AG10803 (cell line): ENCODE measurements at places on chromosomes 7 and 10.

- DNase-seq = no peak
These were observed 104.1 kb upstream of the RHEB start for GRCh38 chr7:151623766-151624165.

DNA sequence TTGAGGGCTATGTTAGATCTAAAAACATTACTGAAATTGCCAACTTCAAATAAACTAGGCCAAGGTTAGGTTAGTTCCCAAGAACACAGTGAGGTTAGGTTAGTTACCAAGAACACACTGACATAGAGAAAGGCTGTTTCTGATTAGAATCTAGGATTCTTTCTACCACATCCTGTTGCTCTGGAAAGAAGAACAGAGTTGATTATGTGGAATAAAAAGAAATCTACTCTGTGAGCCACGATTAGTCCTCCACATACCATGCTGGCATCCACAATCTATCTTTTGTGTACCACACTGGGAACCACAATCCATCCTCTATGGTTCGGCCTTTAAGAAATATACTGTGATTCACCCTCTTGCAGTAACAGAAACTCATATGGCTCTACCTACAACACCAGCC lies 91.4 kb downstream of the LRRTM3 start:
- DNase-seq = no peak

DNA sequence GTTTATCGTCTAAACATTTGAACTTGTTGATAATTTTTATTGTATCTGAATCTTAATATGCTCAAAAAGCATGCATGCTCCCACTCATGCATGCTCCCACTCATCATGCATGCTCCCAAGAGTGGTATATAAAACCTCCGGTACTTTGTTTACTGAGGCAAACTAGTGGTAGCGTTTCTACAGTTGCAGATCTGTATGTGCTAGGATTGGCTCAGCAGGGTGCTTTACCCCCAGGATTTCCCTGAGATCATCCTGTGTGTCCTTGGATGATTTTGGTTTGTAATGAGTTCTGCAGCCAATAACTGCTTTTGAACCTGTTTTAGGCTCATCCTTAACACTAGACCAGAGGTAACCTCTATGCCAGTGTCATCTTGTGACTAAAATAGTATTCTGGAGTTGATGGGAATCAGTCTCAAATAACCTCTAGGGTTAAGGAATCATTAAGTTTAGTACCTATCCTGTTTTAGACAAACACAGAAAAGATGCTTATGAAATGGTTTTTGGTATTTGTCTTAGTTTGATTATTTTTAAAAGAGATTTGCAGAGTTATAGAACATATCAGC lies 40.4 kb downstream of the PHTF2 start:
- DNase-seq = no peak

GRCh38 chr7:38704751-38705150 lies 73.6 kb upstream of the AMPH start:
- DNase-seq = peak; percentile 13

GRCh38 chr7:158472596-158472995 lies 115.0 kb downstream of the PTPRN2 start:
- DNase-seq = no peak

- DNase-seq = no peak
These were observed 12.7 kb downstream of the HK1 start for GRCh38 chr10:69290993-69291392.

DNA sequence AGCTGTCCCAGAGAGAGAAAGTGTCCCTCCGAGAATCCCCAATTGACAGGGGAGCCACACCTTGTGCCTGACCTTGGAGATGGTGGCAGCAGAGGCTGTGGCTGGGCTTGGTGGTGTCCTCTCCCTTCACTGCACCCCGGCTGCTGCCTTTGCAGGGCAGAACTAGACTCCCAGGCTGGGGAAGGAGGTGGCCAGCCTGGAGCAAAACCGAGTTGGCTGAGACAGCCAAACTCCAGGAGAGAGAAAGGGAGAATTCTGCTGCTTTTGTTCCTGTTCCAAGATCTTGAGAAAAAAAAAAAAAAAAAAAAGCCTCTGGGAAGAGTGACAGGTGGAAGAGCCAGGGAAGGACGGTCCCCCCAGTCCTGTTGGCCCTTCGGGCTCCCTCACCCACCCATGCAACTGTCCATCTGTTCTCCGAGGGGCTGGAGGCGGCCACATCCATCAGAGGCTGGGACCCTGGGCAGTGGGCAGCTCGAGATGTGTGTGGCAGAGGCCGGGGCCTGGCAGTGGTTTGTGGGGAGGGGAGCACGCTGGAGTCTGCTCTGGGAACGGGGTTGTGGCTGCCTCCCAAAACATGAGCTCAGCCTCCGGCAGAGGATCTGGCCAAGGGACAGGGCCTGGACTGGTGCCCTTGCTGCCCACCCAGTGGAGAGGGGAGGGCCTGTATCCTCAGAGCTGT lies 35.5 kb downstream of the CLIP2 start:
- no peak for DNase-seq

- DNase-seq = peak; percentile 5
These were observed 7.1 kb downstream of the CCDC126 start for GRCh38 chr7:23604296-23604640.

GRCh38 chr7:147646568-147646967 lies 944.0 kb upstream of the C7orf33 start:
- DNase-seq = no peak

GRCh38 chr10:69874449-69874848 lies 72.7 kb downstream of the COL13A1 start:
- DNase-seq = peak; percentile 71

GRCh38 chr7:121545418-121545817 lies 149.3 kb upstream of the FAM3C start:
- no peak for DNase-seq

DNA sequence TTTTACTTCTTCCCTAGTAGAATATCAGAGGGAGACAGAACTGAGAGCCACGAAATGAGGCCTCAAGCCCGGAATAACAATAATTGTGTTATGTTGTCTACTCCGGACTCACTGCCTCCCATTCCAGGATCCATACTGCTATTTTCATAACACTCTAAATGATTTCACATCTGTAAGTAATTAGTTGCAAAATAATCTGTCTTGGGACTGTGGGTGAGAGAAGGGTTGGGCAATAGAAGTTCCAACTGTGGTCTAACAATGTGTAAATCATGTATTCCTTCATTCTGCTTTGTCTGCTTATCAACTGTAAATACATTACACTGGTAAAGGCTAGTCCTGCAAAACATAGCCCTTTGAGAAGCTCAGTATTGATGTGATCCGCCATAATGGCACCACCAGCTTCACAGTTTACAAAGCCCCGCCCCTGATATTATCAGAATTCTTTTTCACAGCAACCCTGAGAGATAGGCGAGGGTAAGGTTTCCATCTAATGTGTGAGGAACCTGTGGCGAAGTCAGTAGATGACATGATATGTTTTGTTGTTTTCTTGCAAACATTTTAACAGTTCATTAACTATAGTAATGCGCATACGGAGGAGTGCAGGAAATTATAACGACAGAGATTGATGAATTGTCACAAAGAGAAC lies 265.7 kb upstream of the BMPER start:
- peak; percentile 94 for DNase-seq

GRCh38 chr7:15399441-15399840 lies 162.4 kb downstream of the AGMO start:
- peak; percentile 12 for DNase-seq

DNA sequence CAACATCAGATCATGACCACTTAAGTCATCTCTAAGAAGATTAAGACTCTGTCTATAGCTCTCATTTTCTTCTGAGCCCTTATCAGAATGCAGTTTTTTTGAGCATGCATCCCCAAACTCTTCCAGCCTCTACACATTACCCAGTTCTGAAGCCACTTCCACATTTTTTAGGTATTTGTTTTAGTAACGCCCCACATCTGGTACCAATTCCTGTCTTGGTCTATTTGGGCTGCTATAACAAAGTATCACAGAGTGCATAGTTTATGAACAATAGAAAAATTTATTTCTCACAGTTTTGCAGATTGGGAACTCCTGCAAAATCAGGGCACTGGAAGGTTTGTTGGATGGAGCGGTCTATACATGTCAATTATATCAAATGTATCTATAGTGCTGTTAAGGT lies 107.7 kb upstream of the KCND2 start:
- peak; percentile 28 for DNase-seq

GRCh38 chr10:132559538-132559937 lies 22.0 kb downstream of the INPP5A start:
- no peak for DNase-seq

DNA sequence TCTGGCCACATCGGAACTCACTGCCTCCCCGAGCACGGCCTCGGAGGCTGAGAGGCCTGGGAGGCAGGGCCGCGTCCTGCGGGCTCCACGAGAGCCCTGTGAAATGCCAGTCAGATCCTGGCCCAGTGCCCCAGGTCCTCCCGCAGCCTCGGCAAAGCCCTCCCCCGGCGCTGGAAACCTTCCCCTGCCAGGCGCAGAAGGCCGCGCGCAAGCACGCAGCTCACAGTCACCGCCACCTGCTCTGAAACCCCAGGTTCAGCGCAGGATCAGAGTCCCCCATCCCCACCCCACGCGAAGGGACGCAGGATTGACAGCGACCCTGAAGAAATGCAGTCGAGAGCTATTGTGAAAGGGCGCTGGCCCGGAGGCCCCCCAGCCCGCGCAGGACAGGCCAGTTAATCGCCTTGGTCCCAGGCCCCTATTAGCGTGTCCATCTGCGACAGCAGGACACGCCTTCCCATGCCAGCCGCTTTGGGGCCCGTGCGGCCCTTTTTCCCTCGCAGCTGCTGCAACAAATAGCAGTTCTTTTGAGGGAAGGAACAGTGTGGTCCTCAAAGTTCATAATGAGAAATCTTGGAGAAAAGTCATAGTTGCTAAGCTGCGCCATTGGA lies 13.5 kb upstream of the EGFR start:
- no peak for DNase-seq

- no peak for DNase-seq
These were observed 77.8 kb downstream of the TCERG1L start for GRCh38 chr10:131233611-131234258.

GRCh38 chr7:4202954-4203353 lies 479.1 kb upstream of the FOXK1 start:
- DNase-seq = no peak

DNA sequence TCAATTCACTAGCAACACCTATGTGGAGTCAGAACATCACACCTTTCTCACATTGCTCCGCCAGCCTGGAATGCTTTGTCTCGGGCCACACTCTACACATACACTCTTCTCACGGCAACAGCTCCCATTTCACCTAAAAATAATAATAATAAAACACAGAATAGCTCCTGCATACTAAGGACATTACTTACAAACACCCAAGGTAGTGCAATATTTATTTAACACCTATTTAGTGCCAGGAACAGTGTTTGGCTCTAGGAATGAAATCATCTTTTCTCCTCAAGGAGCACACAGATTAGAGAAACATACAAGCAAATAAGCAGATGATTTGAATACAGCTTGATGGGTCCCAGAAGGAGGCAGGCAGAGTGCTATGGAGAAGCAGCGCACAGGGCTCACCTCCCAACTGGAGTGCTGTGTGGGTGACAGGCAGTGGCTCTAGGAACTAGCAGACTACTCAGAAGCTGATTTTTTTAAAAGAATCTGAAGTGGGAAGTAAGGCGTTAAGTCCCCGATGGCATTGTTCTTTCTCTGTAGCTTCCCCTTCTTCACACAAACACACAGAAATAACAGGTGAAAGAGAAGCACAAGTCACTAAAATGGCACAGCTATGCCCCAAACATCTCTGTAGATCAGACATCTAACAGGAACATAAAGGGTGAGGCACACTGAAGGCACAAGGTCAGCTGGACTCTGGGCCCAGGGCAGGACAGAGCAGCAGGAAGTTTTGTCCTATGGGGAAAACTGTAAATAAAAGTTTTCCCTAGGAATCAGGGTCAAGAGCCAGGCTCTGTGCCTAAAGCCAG lies 16.7 kb downstream of the USP6NL start:
- no peak for DNase-seq

GRCh38 chr10:47350671-47351640 lies 2.8 kb downstream of the RBP3 start:
- no peak for DNase-seq

GRCh38 chr7:78345293-78345911 lies 546.8 kb downstream of the PHTF2 start:
- DNase-seq = no peak

DNA sequence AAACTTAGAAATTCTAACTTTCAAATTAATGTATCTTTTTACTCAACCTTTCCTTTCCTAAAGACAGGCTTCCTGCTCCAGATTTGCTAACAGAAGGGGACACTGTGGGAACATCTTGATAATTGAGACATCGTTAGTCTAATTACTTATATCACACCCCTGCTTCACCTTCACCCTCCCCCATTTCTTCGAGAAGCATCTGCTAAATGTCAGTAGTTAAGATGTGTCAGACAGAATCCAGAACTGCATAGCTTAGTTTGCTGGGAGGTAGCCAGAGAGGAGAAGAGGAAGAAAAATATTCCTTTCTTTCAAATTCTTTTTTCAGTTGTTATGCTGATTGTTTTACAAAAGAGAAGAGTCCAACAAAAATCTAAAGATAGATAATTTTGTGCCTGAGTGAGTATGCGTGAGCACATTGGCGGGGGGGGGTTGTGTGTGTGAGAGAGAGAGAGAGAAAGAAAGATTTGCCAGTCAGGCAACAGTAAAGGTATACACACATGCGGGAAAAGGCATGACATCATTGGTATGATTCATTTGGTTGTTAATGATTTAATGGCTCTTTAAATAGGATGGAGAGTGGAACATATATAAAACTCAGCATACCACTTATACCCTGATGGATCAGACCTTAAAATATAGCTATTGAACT lies 192.4 kb downstream of the PTN start:
- DNase-seq = peak; percentile 11

- DNase-seq = no peak
These were observed 134.7 kb downstream of the DNAJB6 start for GRCh38 chr7:157471259-157472125.

DNA sequence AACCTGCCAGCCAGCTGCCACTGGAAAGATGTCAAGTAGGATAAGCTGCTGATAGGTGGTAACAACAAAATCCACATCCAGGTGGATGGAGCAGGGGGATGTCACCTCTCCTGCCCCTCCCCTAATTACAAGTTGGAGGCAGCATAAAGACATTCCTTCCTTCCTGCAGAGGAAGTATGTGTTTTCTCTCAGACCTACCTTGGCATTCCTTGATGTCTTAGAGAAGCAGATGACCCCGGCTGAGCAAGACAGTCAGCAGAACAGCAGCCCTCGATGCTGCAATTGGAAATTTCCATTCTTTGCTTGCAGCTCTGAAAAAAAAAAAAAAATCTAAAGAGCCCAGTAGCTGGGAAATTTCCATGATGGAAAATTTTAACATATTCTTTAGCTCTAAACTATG lies 137.5 kb upstream of the MKLN1 start:
- DNase-seq = no peak

- no peak for DNase-seq
These were observed 9.5 kb downstream of the INHBA start for GRCh38 chr7:41693150-41693997.

DNA sequence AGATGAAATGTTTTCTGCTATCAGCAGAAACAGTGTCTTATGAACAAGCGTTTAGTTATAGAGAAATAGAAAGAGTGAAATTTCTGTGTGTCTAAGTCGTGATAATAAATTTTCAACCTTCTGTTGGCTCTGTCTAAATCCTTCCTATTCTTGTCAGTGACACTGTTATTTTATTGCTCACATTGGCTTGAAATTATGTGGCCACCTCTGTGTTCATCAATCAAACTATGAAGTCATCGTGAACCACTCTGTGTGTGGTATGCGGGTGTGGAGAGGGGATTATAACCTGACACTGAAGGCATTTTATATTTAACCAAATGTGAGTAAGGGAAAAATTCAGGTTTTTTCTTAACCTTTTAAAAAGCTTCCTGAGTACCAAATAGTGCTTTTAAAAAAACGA lies 12.3 kb downstream of the AOAH start:
- DNase-seq = no peak

GRCh38 chr7:30764030-30764975 lies 6.9 kb upstream of the MINDY4 start:
- DNase-seq = peak; percentile 85

- no peak for DNase-seq
These were observed 254.6 kb downstream of the PTEN start for GRCh38 chr10:88117869-88118632.
